ENCODE measurements at places on chromosomes 4 and X.

DNA sequence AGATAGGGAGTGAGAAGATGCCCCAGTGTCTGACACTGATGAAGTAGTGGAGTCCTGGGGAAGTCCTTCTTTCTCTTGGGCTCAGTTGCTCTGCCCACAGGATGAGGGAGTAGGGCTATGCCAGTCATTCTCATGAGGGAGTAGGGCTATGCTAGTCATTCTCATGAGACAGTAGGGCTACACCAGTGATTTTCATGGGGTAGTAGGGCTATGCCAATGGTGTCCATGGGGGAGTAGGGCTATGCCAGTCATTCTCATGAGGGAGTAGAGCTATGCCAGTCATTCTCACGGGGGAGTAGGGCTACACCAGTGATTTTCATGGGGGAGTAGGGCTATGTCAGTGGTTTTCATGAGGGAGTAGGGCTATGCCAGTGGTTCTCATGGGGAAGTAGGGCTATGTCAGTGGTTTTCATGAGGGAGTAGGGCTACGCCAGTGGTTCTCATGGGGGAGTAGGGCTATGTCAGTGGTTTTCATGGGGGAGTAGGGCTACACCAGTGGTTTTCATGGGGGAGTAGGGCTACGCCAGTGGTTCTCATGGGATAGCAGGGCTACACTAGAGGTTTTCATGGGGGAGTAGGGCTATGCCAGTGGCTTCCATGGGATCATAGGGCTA is 43.3 kb upstream of the SOD3 start:
- no peaks in the 10 kb centered on the region for H3K27me3 ChIP-seq
- no peak overlapping the region for H3K27ac ChIP-seq
- H3K36me3 ChIP-seq: no peaks in the 10 kb centered on the region
- H3K4me3 ChIP-seq: no peak overlapping the region
- DNase-seq: no peak

DNA sequence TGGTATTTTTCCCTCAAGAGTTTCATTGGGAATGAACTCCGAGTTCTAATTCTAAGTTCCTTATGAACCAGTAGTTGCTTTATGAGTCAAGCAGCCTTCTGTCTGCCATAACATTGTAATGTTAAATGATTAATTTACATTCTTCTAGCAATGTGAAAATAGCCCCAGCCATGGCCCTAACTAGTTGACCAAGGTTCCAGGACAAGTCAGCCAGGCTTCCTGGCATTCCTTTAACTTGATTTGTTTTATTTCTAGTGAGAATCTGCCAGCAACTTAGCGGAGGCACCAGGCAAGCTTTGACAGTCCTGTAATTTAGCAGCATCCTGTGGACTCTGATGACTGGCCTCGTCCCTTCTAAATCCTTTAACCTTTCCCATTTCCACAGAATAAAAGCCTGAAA is 69.0 kb downstream of the GLRA2 start:
- no peaks in the 10 kb centered on the region for H3K4me1 ChIP-seq
- DNase-seq: no peak
- no peak overlapping the region for H3K4me3 ChIP-seq
- no peak overlapping the region for H3K27ac ChIP-seq

DNA sequence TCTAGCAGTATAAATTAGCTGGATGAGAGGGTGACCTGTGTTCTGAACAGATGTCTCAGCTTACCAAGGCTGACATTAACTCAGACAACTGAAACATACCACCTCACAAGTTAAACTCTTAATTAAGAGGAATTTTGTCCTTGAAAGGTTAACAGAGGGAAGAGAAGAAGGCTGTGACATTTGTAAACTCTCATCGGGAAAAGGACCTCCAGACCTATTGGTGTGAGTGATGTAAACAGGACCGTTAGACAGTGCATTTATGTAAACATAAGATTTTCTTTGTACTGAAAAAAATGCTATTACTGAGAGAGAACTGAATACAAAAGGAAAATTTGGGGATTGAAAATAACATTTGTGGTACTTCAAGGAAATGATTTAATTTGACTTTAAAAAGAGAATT is 308.4 kb upstream of the DIAPH2 start:
- H3K36me3 ChIP-seq: no peaks in the 10 kb centered on the region
- no peak overlapping the region for H3K27ac ChIP-seq
- DNase-seq: peak; percentile 81
- no peaks in the 10 kb centered on the region for H3K4me1 ChIP-seq
- H3K27me3 ChIP-seq: peaks cover 3% of the 10 kb centered on the region

GRCh38 chr4:166335256-166335938 is 462.4 kb downstream of the TLL1 start:
- H3K4me1 ChIP-seq: no peaks in the 10 kb centered on the region
- no peak overlapping the region for H3K27ac ChIP-seq
- H3K36me3 ChIP-seq: no peaks in the 10 kb centered on the region
- no peaks in the 10 kb centered on the region for H3K27me3 ChIP-seq

All from lung (tissue), 17 donors.